ENCODE measurements at places on chromosomes 1 and 21. TPM values are rescaled to one million over a fixed set of nuclear protein-coding genes. Genes with fewer than 3 reads are reported as not detected.

GRCh38 chr1:26317612-26318337 lies at the start of gene CD52:
Gene CD52 (plus strand): TSS chr1:26317958. CDS start chr1:26318018, 60 bp downstream.
- H3K27ac ChIP-seq: peak within 1 kb of the TSS; percentile 67
- H3K27me3 ChIP-seq: no peaks in the 10 kb centered on the region
- peak within 1 kb of the TSS; percentile 90 for H3K4me3 ChIP-seq
- peaks cover 78% of the 10 kb centered on the region for H3K4me1 ChIP-seq
- no peaks in the 10 kb centered on the region for H3K36me3 ChIP-seq
- DNase-seq: peak; percentile 69

- peak; percentile 36 for DNase-seq
- H3K27ac ChIP-seq: peak overlapping the region; percentile 39
- H3K27me3 ChIP-seq: no peaks in the 10 kb centered on the region
- H3K4me1 ChIP-seq: peaks cover 8% of the 10 kb centered on the region
- H3K36me3 ChIP-seq: no peaks in the 10 kb centered on the region
These were observed 25.1 kb downstream of the WDR64 start for GRCh38 chr1:241677201-241677600.

- no peaks in the 10 kb centered on the region for H3K27me3 ChIP-seq
- H3K27ac ChIP-seq: no peak overlapping the region
- no peaks in the 10 kb centered on the region for H3K36me3 ChIP-seq
- H3K4me3 ChIP-seq: no peak overlapping the region
These were observed 14.4 kb upstream of the EPHA2 start for GRCh38 chr1:16170283-16170673.

- no peaks in the 10 kb centered on the region for H3K36me3 ChIP-seq
- no peak overlapping the region for H3K4me3 ChIP-seq
- H3K4me1 ChIP-seq: peaks cover 5% of the 10 kb centered on the region
- peaks cover 15% of the 10 kb centered on the region for H3K27me3 ChIP-seq
- H3K27ac ChIP-seq: no peak overlapping the region
These were observed 12.3 kb downstream of the RORC start for GRCh38 chr1:151819227-151819835.

DNA sequence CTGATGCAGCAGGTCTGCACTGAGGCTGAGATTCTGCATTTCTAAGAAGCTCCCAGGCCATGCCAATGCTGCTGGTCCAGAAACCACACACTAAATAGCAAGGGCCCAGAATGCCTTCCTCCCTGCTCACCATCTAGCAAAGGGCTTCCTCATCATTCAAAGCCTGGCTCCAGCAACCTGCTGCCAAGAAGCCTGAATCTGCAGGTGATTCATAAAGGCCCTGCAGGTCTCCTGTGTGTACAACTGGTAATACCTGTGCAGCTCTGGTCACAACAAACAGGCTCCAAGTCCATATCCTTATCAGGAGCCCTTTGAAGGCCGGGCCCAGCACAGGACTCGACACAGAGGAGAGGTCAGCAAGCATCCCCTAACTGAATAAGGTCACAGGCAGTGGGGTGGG lies 26.7 kb downstream of the GLIS1 start:
- H3K27me3 ChIP-seq: no peaks in the 10 kb centered on the region
- no peak overlapping the region for H3K27ac ChIP-seq
- no peaks in the 10 kb centered on the region for H3K4me1 ChIP-seq
- H3K4me3 ChIP-seq: no peak overlapping the region

Gene HAO2
- not detected for total RNA-seq

Gene CA14
- total RNA-seq: not detected

DNA sequence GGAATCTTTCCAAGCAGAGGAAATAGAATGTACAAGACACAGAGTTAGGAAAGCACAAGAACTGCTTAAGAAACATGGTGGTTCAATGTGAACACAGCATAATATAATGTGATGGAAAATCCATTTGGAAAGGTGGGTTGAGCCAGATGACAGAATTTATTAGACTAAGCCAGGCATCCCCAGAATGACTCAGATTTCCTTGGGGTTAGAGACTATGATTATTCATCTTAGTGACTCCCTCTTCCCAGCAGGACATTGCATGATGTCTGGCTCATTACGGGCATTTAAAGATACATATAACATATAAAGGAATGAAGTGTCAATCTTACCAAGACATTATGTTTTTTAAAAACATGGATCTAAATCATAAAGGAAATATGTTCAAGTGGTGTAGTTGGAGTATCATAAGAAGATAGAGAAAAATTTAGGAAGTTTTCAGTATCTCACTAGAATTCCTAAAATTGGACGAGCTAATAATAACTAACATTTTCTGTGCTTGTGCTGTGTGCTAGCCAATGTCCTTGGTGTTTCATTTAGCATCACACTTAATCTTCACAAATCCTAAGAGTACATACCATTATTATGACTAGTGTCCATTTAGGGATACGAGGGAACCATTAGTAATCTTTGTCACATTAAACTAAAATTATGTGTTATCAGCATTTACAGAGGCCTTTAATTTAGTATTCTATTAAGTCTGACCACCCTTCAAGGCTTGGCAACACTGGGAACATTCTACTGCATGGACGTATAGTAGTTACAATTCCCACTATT lies 41.0 kb upstream of the ST6GALNAC5 start:
- no peaks in the 10 kb centered on the region for H3K27me3 ChIP-seq
- DNase-seq: no peak
- no peaks in the 10 kb centered on the region for H3K4me1 ChIP-seq
- H3K36me3 ChIP-seq: no peaks in the 10 kb centered on the region
- H3K27ac ChIP-seq: no peak overlapping the region

- H3K27me3 ChIP-seq: no peaks in the 10 kb centered on the region
- no peak for DNase-seq
- no peak overlapping the region for H3K27ac ChIP-seq
- H3K4me3 ChIP-seq: no peak overlapping the region
These were observed 11.0 kb downstream of the UBL4B start for GRCh38 chr1:110123224-110123623.

- no peak for DNase-seq
- peaks cover 34% of the 10 kb centered on the region for H3K4me1 ChIP-seq
- no peak overlapping the region for H3K27ac ChIP-seq
- H3K4me3 ChIP-seq: no peak overlapping the region
These were observed 19.0 kb upstream of the PRELP start for GRCh38 chr1:203456577-203456976.

DNA sequence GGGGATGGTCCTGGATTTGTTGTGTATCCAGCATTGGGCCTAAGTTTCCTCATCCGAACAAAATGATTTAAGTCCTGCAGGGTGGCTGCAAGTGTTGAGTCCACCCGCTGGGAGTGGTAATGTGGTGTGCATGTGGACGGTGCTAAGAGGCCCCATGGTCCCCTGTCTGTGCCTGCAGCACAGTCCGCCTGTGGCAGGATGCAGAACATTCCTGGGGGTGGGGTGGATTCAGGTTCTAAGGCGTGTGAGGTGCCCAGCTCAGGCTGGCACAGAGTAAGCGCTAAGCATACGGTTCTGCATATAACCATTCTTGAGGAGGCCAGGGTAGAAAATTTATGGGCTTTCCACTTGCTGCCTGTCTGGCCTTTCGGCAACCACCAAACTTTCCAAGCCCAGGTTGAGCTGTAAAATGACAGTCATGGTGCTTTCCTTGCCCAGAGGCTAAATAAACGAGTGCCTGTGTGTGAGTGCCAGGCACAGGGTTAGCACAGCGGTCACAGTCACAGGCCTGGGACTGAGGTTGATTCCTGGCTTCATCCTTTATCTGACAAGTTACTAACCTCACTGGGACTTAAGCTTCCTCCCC lies 30.7 kb downstream of the SLC2A1 start:
- H3K27ac ChIP-seq: peak overlapping the region; percentile 15
- peaks cover 59% of the 10 kb centered on the region for H3K36me3 ChIP-seq
- no peaks in the 10 kb centered on the region for H3K27me3 ChIP-seq
- no peak overlapping the region for H3K4me3 ChIP-seq

Gene PTGFRN
- total RNA-seq: 0.10 TPM

- no peaks in the 10 kb centered on the region for H3K4me1 ChIP-seq
- no peak for DNase-seq
- peaks cover 5% of the 10 kb centered on the region for H3K36me3 ChIP-seq
- no peaks in the 10 kb centered on the region for H3K27me3 ChIP-seq
These were observed 41.8 kb upstream of the C1orf198 start for GRCh38 chr1:230909974-230910754.

DNA sequence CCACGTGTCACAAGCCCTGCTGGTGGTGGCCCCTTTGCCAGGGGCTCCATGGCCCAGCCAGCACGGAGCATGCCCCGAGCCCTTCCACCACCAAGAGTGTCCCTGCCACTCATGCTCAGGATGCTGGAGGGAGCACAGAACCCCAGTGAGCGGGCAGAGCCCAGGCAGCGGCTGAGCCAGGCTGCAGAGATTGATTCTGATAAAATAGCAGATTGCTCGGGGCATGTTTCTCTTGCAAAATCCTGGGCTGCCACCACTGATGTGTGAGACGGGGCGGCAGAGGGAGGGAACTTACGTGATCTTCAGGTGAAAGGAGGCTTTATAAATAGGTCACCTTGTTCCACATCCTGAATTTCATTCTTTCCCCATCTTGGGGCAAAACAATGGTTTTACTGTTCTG lies 53.2 kb downstream of the SPSB1 start:
- no peak for DNase-seq
- H3K4me1 ChIP-seq: no peaks in the 10 kb centered on the region
- no peaks in the 10 kb centered on the region for H3K27me3 ChIP-seq
- H3K27ac ChIP-seq: no peak overlapping the region
- H3K4me3 ChIP-seq: no peak overlapping the region

- H3K27me3 ChIP-seq: peaks cover 3% of the 10 kb centered on the region
- DNase-seq: no peak
- H3K4me1 ChIP-seq: no peaks in the 10 kb centered on the region
- no peaks in the 10 kb centered on the region for H3K36me3 ChIP-seq
These were observed 420.9 kb downstream of the KIF26B start for GRCh38 chr1:245575710-245576109.

GRCh38 chr1:214076708-214077065 lies 88.9 kb downstream of the PROX1 start:
- no peaks in the 10 kb centered on the region for H3K27me3 ChIP-seq
- no peak overlapping the region for H3K27ac ChIP-seq
- no peaks in the 10 kb centered on the region for H3K36me3 ChIP-seq
- DNase-seq: no peak
- H3K4me1 ChIP-seq: no peaks in the 10 kb centered on the region
- H3K4me3 ChIP-seq: no peak overlapping the region

- no peak overlapping the region for H3K27ac ChIP-seq
- H3K27me3 ChIP-seq: no peaks in the 10 kb centered on the region
- no peak overlapping the region for H3K4me3 ChIP-seq
- no peak for DNase-seq
These were observed 79.4 kb downstream of the GON4L start for GRCh38 chr1:155777582-155777981.

DNA sequence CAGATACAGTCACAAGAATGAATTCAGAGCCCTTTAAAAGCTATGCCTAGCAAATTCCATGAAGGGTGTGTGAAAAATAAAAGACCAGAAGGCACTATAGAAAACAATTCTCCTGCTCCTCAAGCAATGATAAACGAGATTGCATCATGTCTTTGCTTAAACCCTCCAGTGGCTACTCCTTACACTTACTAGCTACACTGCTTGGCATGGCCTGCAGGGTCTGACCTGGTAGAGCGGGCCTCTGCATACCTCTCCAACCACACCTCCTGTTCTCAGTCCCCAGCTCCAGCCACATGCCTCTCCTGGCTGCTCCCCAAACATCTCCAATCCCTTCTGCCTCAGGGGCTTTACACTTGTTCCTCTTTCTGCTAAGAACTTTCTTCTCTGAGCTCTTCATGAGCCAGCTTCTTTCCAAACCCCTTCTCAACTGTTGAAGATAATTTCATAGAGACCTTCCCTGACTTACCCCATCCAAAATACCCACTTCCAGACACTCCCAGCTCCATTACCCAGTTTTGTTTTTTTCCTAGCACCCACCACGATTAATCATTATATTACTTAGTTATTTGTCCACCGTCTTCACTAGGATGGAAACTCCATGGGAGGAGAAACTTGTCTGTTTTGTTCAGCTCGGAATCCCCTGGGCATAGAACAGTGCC lies 11.2 kb upstream of the CREG1 start:
- H3K4me1 ChIP-seq: peaks cover 10% of the 10 kb centered on the region
- no peaks in the 10 kb centered on the region for H3K36me3 ChIP-seq
- no peak overlapping the region for H3K27ac ChIP-seq
- H3K4me3 ChIP-seq: no peak overlapping the region
- DNase-seq: no peak

- H3K4me1 ChIP-seq: no peaks in the 10 kb centered on the region
- H3K27me3 ChIP-seq: no peaks in the 10 kb centered on the region
- DNase-seq: no peak
- H3K27ac ChIP-seq: no peak overlapping the region
These were observed 101.3 kb upstream of the ZBTB40 start for GRCh38 chr1:22350171-22350923.

Gene ZNF593OS
- not detected for total RNA-seq

GRCh38 chr1:204830747-204831146 lies 39.9 kb upstream of the NFASC start:
- H3K4me3 ChIP-seq: no peak overlapping the region
- no peak for DNase-seq
- peaks cover 16% of the 10 kb centered on the region for H3K4me1 ChIP-seq
- H3K27me3 ChIP-seq: peaks cover 13% of the 10 kb centered on the region
- no peak overlapping the region for H3K27ac ChIP-seq
- no peaks in the 10 kb centered on the region for H3K36me3 ChIP-seq

- DNase-seq: no peak
- H3K27ac ChIP-seq: no peak overlapping the region
- H3K4me3 ChIP-seq: no peak overlapping the region
- H3K27me3 ChIP-seq: no peaks in the 10 kb centered on the region
- H3K36me3 ChIP-seq: no peaks in the 10 kb centered on the region
- peaks cover 75% of the 10 kb centered on the region for H3K4me1 ChIP-seq
These were observed 15.3 kb downstream of the VAV3 start for GRCh38 chr1:107949467-107950253.

DNA sequence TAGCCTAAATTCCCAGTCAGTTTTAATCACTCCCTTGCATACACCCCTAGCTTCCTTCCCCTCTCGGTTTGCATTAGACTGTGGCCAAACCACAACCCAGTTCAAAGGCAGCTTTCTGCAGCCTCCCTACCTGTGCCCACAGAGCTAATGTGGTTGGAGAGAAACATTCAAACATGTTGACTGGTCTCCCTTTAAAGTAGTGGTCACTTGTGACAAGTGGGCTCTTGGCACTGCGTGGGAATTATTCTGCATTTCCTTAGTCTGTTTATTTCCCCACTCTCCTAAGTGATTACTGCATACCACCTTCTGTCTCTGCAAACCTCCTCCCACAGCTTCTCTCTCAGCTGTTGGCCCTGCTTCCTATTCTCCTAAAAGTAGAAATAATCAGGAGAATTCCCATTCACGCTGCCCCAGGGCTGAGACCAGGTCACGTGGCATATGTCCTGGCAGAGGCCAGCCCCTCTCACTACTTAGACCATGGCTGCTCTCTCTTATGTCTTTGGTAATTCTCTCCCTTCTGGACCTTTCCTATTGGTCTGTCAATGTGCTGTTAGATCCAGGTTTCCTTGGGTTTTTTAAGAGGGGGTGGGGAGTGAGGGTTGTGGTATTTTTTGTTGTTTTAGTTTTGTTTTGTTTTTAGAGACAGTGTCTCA lies 38.4 kb upstream of the CD101 start:
- no peaks in the 10 kb centered on the region for H3K27me3 ChIP-seq
- H3K4me3 ChIP-seq: no peak overlapping the region
- no peaks in the 10 kb centered on the region for H3K4me1 ChIP-seq
- H3K36me3 ChIP-seq: no peaks in the 10 kb centered on the region
- no peak overlapping the region for H3K27ac ChIP-seq
